Trophoblast cell (in vitro differentiated cells and primary cell): ENCODE measurements at places on chromosomes 13 and 19.

- H3K27ac ChIP-seq = no peak overlapping the region
- no peaks in the 10 kb centered on the region for H3K4me1 ChIP-seq
- H3K36me3 ChIP-seq = no peaks in the 10 kb centered on the region
- H3K27me3 ChIP-seq = no peaks in the 10 kb centered on the region
- H3K4me3 ChIP-seq = no peak overlapping the region
- DNase-seq = no peak
Observed at GRCh38 chr19:6402837-6403608, 10.1 kb upstream of the GTF2F1 start.

DNA sequence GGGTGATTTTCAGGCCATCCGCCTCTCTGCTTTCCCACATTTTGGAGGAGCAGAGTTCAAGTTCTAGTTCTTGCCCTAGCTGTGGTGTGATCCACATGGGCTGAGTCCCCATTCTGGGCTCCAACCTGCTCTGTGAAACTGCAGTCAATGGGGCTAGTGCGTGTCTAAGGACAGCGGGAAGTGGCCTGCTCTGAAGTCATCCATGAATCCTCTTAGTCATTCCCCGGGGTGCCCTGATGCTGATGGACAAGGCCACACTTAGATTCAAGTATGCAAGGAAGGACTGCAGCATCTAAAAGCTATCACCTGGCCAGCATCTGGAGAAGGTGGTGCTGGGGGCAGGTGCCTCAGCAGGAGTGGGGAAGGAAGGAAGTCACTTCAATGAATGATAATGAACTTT lies 94.6 kb downstream of the TSHZ3 start:
- H3K4me3 ChIP-seq = no peak overlapping the region
- H3K27me3 ChIP-seq = no peaks in the 10 kb centered on the region
- H3K36me3 ChIP-seq = no peaks in the 10 kb centered on the region
- no peak overlapping the region for H3K27ac ChIP-seq

- peaks cover 16% of the 10 kb centered on the region for H3K4me1 ChIP-seq
- no peaks in the 10 kb centered on the region for H3K27me3 ChIP-seq
- no peaks in the 10 kb centered on the region for H3K36me3 ChIP-seq
- DNase-seq = no peak
- no peak overlapping the region for H3K27ac ChIP-seq
Observed at GRCh38 chr19:45159210-45159970, 1.4 kb downstream of the NKPD1 start.

- no peak overlapping the region for H3K27ac ChIP-seq
- no peaks in the 10 kb centered on the region for H3K4me1 ChIP-seq
- no peaks in the 10 kb centered on the region for H3K27me3 ChIP-seq
Observed at GRCh38 chr13:97058926-97059325, 64.7 kb upstream of the OXGR1 start.

- DNase-seq = no peak
- no peak overlapping the region for H3K4me3 ChIP-seq
- H3K27me3 ChIP-seq = no peaks in the 10 kb centered on the region
- peaks cover 78% of the 10 kb centered on the region for H3K36me3 ChIP-seq
- H3K4me1 ChIP-seq = peaks cover 7% of the 10 kb centered on the region
- no peak overlapping the region for H3K27ac ChIP-seq
Observed at GRCh38 chr19:1817553-1818179, 5.6 kb upstream of the ATP8B3 start.

DNA sequence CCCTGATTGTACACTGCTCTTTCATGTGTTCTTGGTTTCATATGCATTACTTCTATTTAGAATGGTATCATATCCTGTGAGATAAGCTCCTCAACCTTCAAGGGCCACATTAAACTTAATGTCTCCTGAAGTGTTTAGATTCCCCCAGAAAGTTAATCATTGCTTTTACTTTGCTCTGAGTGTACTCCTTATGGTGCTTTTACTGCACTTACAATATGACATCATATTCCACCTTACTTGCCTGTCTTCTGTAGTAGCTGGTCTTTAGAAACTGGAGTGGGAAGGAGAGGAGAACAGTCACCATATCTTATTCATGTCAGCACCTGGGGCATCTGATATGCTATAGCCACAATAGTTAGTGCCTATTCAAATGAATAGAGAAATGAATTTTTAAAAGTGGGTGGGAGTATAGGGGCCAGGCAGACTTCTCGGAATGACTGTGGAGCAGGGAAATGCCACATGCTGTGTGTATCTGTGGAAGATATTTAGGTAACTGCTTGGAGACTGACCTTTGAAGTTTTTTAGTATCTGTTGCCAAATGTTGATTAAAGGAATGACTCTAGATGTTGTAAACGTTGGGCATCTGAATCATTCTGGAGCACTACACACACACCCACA lies 40.2 kb downstream of the SLAIN1 start:
- H3K27me3 ChIP-seq = no peaks in the 10 kb centered on the region
- no peaks in the 10 kb centered on the region for H3K36me3 ChIP-seq
- no peak for DNase-seq
- no peak overlapping the region for H3K27ac ChIP-seq

DNA sequence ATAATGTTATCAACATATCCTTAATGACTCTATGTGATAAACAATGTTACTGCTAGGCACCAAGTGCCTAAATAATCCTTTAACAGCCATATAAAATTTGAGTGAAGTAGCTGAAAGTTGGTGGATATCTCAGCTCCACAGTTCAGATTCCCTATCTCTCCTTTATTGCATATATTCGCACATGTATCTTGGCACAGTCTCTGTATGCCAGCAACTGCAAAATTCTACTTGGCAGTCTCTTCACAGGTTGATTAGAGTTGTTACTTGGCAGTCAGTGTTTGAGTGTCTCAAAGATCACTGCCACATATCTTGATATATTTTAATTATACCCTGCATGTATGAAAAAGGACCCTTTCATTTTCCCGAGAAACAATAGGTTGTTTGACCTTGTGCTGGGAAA lies 879.3 kb downstream of the OLFM4 start:
- H3K4me3 ChIP-seq = no peak overlapping the region
- H3K4me1 ChIP-seq = no peaks in the 10 kb centered on the region
- no peak overlapping the region for H3K27ac ChIP-seq
- H3K36me3 ChIP-seq = no peaks in the 10 kb centered on the region

- H3K4me3 ChIP-seq = no peak overlapping the region
- H3K36me3 ChIP-seq = no peaks in the 10 kb centered on the region
- no peaks in the 10 kb centered on the region for H3K4me1 ChIP-seq
- H3K27me3 ChIP-seq = no peaks in the 10 kb centered on the region
Observed at GRCh38 chr13:53045189-53045588, 16.6 kb downstream of the OLFM4 start.

GRCh38 chr13:60679131-60679530 lies 282.1 kb downstream of the TDRD3 start:
- no peak overlapping the region for H3K4me3 ChIP-seq
- no peaks in the 10 kb centered on the region for H3K4me1 ChIP-seq
- DNase-seq = no peak

GRCh38 chr13:29991343-29991742 lies 140.9 kb upstream of the UBL3 start:
- H3K4me1 ChIP-seq = peaks cover 5% of the 10 kb centered on the region
- no peaks in the 10 kb centered on the region for H3K36me3 ChIP-seq
- H3K27me3 ChIP-seq = no peaks in the 10 kb centered on the region
- H3K27ac ChIP-seq = no peak overlapping the region
- H3K4me3 ChIP-seq = no peak overlapping the region
- DNase-seq = no peak

- H3K36me3 ChIP-seq = peaks cover 4% of the 10 kb centered on the region
- H3K27ac ChIP-seq = no peak overlapping the region
- H3K4me1 ChIP-seq = peaks cover 7% of the 10 kb centered on the region
- DNase-seq = no peak
Observed at GRCh38 chr19:14542711-14543328, 13.4 kb downstream of the TECR start.

GRCh38 chr19:1858412-1859081 lies 4.8 kb downstream of the KLF16 start:
- H3K4me3 ChIP-seq = no peak overlapping the region
- H3K27me3 ChIP-seq = peaks cover 10% of the 10 kb centered on the region
- H3K4me1 ChIP-seq = peaks cover 36% of the 10 kb centered on the region
- no peak for DNase-seq
- H3K36me3 ChIP-seq = no peaks in the 10 kb centered on the region

GRCh38 chr19:34712395-34713261 lies 21.4 kb upstream of the ZNF181 start:
- no peak overlapping the region for H3K4me3 ChIP-seq
- H3K27me3 ChIP-seq = no peaks in the 10 kb centered on the region
- no peak overlapping the region for H3K27ac ChIP-seq
- H3K36me3 ChIP-seq = no peaks in the 10 kb centered on the region
- H3K4me1 ChIP-seq = no peaks in the 10 kb centered on the region
- DNase-seq = peak; percentile 89

DNA sequence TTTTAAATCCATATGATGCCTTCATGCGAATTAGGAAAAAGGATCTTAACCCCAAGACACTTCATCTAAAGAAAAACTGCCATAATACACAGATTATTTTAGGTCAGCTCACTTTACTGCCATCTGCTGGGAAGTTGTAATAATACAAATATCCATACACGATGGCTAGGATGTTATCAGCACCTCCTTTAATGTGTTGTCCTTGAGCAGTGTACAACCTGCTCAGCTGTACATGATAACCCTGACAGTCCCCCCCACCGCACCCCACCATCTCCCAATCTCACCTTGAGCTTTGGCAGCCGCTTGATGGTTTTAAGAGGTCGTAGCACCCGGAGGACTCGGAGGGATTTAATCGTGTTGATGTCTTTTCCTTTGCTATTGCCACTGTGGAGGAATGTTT lies 112.2 kb downstream of the IER2 start:
- H3K4me1 ChIP-seq = peaks cover 3% of the 10 kb centered on the region
- H3K27me3 ChIP-seq = no peaks in the 10 kb centered on the region
- no peak for DNase-seq
- H3K36me3 ChIP-seq = no peaks in the 10 kb centered on the region
- no peak overlapping the region for H3K4me3 ChIP-seq

- no peaks in the 10 kb centered on the region for H3K36me3 ChIP-seq
- H3K4me1 ChIP-seq = peaks cover 13% of the 10 kb centered on the region
- peak overlapping the region; percentile 50 for H3K27ac ChIP-seq
- DNase-seq = no peak
- H3K27me3 ChIP-seq = no peaks in the 10 kb centered on the region
Observed at GRCh38 chr13:34750078-34750931, 191.8 kb upstream of the NBEA start.

DNA sequence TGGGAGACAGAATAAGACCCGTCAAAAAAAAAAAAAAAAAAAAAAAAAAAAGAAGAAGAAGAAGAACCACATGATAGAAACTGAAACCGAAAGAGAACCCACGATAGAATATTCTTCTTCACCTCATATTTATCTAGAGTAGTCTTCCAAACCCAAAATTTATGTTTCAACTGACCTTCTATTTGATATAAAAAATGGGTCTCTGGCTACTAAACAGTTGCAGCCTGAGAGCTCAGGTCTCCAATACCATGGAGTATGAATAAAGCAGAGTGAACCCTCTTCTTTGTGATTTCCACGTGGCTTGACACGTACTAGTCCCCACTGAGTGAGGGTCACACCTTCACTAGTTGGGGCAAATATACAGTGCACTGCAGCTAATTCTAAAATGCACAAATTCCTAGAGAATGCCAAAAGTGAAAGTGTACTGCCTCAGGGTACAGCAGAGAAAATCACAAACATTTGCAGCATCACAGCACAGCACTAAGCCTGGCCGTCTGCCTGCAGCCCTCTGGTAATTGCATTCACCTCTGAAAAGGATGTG lies 30.8 kb upstream of the RFC3 start:
- H3K27ac ChIP-seq = no peak overlapping the region
- H3K4me1 ChIP-seq = no peaks in the 10 kb centered on the region
- no peak overlapping the region for H3K4me3 ChIP-seq
- no peaks in the 10 kb centered on the region for H3K36me3 ChIP-seq
- H3K27me3 ChIP-seq = no peaks in the 10 kb centered on the region

- no peak overlapping the region for H3K27ac ChIP-seq
- no peak overlapping the region for H3K4me3 ChIP-seq
- DNase-seq = no peak
- no peaks in the 10 kb centered on the region for H3K27me3 ChIP-seq
Observed at GRCh38 chr19:5470264-5470671, 15.1 kb downstream of the ZNRF4 start.

DNA sequence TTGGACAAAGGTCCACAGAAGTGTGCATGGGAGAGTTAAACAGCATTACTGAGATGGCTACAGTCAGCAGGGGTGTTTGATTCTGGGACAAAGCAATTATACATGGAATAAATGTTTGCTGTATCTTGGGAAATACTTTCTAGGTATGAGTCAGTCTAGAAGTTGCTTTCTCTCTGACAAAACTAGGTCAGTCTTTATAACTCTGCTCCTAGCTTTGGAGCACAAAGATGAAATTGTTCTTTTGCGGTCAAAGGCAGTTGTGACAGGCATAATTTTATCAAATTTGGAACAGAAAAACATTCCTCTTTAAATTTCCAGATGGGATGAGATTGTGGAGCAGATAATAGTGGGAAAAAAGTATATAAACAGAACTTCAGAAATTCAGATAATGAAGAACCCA lies 1045.4 kb upstream of the MIR17HG start:
- no peaks in the 10 kb centered on the region for H3K36me3 ChIP-seq
- DNase-seq = no peak
- no peaks in the 10 kb centered on the region for H3K27me3 ChIP-seq
- H3K4me1 ChIP-seq = no peaks in the 10 kb centered on the region
- H3K27ac ChIP-seq = no peak overlapping the region
- H3K4me3 ChIP-seq = no peak overlapping the region

DNA sequence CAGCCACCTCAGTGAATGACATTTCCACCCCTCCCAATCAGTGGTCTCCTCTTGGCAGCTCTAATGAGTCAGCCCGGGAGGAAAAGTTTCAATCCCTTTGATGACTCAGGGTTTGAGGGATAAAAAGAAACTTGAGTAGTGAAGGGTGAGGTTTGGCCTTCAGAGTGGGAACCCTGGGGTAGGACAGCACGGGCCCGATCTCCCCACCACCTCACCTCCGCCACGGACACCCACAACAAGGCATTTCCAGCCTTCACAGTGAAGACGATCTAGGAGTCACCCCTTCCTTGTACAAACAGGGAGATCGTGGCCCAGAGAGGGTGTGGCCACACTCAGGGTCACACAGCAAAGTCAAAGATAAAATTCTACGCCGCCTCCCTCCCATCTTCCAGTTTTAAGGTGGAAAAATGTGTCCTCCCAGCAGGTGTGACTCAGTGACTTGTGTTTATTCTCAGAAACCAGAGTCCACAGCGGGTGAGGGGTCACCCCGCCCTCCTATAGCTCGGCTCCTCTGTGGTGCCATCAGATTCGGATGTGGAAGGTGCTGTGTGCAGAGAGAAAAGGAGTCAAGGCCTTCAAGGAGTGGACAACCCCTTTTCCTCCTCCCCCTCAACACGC lies 12.3 kb downstream of the CIB3 start:
- H3K36me3 ChIP-seq = no peaks in the 10 kb centered on the region
- no peak overlapping the region for H3K4me3 ChIP-seq
- H3K4me1 ChIP-seq = no peaks in the 10 kb centered on the region
- peak; percentile 19 for DNase-seq
- H3K27ac ChIP-seq = no peak overlapping the region
